Renal cortical epithelial cell (primary cell): ENCODE measurements at places on chromosomes 5 and 9. TPM values are rescaled to one million over a fixed set of nuclear protein-coding genes. Genes with fewer than 3 reads are reported as not detected.

The LCN10 gene
- not detected in 2 replicates for total RNA-seq

The CCNI2 gene
- 1.1 and 2.3 TPM in 2 replicates for total RNA-seq

The MUSK gene
- not detected in 2 replicates for total RNA-seq

The OTP gene
- total RNA-seq, result not detected in 2 replicates

The ZFR gene
- total RNA-seq, result 69.3 and 125 TPM in 2 replicates

The TMEM252 gene
- 0.20 TPM in 1 of 2 replicates, not detected in the other for total RNA-seq

The TAF11L5 gene
- not detected in 2 replicates for total RNA-seq
